GM20000 (cell line): ENCODE measurements at places on chromosomes 12 and 14.

DNA sequence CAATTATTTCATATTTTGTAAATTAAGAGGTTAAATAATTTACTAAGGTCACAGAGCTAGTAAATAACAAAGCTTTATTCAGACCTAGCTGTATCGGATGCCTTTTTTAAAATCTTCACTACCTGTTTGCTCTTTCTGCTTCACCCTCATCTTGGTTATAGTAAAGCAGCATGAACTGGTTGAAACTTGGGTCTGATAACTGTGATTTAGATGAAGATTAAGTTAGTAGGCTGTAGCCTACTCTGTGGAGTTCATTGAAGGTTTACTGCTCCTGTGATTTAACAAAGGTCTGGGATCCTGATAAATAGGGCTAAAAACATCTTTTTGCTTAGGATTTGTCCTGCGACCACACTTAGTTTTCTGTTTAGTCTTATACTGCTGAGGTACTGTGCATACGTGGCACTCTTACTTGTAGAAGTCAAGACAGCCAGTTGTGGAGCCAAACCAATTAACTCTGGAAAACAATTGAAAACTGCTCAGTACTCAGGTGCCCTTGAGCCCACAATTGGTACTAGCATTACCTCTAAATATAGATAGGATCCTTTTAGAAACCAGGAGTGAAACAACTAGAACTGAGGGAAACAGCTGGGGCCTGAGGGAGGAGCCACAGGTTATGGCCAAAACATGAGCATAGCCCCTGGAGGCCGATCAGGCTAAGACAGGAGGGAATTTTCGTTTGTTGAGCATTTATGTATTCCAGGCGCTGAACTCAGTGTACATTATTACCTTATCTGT lies 2.3 kb downstream of the SPATS2 start:
- peak; percentile 72 for DNase-seq

DNA sequence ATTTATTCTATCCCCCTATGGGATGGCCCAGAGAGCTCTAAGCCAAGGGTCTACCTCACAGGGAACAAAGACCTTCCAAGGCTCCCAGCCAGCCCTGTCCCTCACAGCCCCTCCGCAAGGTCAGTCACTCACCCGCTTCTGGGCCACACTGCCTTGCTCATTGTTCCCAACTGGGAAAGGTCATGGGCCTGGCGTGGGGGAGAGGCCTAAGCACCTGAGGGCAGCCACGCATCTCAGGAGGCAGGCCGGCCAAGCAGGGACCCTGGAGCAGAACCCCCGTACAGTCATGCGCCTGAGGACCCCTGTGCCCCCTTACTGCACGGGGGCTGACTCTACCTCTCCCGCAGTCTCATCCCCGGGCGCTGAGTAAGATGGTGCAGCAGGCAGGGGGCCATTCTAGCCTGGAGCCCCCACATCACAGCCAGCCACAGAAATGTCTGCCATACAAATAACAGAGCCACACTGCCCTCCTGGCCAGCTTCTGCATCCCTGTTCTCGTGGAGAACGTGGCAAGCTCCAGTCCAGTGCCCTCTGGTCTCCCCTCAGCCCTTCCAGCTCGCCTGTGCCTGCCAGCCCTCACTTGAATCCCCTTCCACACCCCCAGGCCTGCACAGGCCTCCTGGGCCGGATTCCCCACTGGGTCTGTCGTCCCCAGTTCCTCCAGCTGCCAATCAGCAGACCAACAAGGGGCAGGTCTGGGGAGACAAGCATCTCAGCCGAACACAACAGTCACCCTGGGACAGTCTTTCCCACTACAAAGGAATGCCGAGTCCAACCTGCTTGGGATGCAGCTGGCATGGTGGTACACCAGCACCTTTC lies 16.3 kb downstream of the CCDC85C start:
- DNase-seq = no peak

- no peak for DNase-seq
Measured at GRCh38 chr12:67400742-67401141, 131.6 kb downstream of the CAND1 start.

- no peak for DNase-seq
Measured at GRCh38 chr12:51265024-51265423, 5.2 kb downstream of the SMAGP start.

DNA sequence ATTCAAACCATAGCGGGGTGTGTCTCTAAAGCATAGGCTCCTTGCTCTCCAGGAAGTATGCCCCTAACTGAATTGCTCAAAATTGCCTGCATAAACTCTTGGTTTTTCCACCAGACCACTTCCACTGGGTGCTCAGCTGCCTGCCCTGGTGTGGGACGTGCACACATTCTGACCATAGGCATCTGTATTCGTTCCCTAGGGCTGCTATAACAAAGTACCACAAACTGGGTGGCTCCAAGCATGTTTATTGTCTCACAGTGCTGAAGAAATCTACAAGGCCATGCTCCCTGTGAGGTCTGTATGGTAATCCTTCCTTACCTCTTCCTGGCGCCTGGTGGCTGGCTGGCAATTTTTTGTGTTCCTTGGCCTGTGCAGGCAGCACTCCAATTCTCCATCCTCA lies 16.4 kb upstream of the GALNT6 start:
- DNase-seq = no peak

DNA sequence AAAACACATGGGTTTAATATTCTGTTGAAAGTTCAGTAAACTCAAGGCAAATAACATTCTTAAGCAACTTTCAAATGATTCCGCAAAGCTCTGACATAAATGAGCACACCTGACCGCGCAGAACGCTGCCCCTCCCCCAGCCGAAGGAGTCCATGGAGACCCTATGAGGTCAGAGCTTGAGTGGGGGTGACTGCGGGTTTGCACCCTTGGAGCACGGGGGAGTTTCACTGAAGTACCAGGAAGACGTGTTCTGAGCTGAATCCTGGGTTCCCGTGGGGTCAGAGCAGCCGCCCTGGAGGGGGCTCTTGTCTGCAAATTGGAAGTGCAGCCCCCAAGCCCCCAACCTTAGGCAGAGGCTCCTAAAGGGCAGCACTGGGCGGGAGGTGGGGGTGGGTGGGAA lies 324.1 kb upstream of the SFSWAP start:
- no peak for DNase-seq

- DNase-seq = no peak
Measured at GRCh38 chr12:127101076-127101475, 1165.9 kb upstream of the TMEM132C start.

- DNase-seq = no peak
Measured at GRCh38 chr12:5294274-5295070, 137.4 kb upstream of the NTF3 start.

- DNase-seq = no peak
Measured at GRCh38 chr12:67047634-67048033, 221.5 kb upstream of the CAND1 start.

DNA sequence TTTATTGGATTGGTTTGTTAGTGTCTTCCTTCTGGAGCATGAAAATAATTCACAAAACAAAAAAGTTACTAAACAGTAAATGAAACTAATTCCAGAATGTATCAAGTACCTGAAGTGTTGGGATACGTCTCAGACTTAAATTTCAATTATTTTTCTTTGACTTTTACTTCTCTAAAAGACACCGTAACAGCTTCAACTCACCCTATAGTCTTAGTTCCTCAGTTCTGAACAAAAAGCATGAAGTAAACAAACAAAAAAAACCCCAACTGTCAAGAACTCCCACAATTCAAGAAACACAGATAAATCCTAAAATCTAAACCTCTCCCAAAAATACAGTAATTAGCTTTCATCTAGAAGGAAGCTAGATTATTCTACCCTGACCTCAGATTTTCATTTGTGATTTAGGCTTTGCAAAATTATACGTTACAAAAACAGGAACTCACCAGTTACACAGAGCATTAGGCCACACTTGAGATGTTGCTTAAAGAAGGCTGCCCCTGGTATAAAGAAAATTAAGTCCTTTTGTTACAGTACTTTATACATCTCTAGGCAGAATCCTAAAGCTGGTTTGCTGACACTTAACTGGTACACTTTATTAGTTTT lies 10.2 kb downstream of the HEATR5A start:
- no peak for DNase-seq

- peak; percentile 62 for DNase-seq
Measured at GRCh38 chr14:77965919-77966435, 166.1 kb downstream of the ADCK1 start.

DNA sequence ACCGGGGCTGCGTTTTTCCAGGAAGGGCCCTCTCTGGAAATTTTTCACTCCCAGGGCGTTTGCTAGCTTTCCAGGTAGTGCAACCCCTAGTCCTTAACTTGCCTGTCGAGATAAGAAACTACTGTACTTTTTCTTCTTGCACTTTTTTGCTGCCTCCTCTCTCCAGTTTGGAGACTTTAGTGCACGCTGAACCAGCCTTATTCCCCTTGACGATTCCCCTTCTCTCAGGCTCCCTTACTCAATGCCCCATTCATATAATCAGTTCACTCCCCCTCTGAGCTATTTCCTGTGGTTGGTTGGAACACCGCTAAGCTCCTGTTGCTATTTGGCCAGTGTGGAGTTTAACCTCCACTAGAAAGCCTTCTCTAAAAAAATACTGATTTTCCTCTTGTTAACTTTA lies 682 bp downstream of the CREBL2 start:
- peak; percentile 45 for DNase-seq

DNA sequence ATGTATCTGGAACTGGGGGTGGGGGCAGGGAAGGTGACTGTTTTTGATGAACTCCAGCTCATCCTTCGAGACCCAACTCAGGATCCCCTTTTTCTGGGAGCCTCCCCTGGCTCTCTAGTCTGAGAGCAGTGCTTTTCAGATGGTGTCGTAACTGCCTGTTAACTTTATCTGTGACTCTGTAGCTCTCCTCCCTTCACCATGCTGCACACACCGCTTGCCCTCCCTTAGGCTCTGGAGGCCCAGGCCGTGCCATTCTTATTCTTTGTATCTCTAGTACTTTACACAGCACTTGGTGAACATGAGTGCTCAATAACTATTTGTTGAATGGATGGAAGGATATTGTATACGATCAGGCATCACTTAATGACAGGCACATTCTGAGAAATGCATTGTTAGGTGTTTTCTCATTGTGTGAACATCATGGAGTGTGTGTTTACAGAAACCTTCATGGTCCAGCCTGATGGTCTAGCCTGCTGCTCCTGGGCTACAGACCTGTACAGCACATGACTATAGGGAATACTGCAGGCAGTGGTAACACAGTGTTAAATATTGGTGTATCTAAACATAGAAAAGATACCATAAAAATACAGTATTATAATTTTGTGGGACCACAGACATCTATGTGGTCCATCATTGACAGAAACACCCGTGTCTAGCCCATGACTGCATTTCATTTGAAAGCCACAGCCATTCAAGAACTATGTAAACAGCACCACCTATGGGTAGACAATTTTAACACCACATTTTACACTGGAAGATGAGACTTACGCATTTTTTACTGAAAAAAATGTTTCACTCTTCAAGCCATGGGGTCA lies 91.8 kb downstream of the EML1 start:
- peak; percentile 53 for DNase-seq

DNA sequence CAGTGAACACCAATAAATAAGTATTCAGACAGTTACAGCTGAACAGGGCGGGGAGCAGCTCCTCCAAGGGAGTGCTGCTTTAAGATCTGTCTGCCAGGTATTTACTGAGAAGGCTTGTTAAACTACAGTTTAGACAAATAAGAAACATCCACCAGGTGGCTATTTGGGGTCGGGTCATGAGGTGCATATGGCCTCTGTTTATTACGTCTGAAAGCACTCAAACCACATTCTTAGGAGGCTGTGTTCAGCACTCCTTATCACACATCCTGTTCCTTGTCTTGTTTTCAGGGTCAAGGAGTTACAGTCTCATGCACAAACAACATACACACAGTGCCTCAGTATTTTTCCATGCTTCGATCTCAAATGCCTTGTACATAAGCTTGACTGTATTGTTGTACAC lies 78.8 kb downstream of the KCNMB4 start:
- DNase-seq = no peak

DNA sequence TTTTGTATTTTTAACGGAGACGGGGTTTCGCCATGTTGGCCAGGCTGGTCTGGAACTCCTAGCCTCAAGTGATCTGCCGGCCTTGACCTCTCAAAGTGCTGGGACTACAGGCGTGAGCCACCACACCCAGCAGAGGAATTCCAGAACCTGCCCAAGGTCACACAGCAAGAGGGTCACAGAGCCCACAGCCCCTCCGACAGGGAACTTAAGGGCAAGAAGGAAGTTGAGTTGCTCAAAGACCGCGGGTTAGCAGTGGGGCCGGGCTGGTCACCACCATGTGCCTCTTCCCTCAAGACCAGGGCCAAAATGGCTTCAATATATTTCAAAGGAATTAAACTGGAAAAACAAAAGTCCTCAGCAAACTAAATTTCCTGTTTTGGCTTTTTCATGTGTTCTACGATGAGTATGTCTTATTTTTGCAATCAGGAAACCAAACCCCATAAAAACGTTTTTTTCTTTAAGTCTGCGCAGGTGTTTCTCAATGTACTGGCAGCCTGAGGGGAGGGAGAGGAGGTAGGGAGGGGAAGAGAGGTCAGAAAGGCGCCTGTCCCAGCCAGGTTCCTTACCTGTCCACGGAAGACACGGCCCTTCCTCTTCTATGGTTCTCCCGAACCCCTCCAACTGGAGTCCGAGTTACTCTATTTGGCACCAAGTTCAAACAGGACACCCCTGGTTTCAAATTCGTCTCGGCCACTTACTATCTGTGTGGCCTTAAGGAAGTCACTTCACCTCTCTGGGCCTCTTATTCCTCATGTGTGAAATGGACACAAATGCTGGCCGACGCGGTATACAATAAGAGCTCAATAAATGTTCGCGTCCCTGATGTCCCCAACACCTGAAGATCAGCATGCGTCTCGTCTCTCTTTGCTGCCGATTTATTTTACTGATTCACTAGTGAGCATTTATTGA lies 778 bp downstream of the SLC8B1 start:
- DNase-seq = no peak

- DNase-seq = peak; percentile 53
Measured at GRCh38 chr12:56629459-56630179, 507 bp downstream of the BAZ2A start.

DNA sequence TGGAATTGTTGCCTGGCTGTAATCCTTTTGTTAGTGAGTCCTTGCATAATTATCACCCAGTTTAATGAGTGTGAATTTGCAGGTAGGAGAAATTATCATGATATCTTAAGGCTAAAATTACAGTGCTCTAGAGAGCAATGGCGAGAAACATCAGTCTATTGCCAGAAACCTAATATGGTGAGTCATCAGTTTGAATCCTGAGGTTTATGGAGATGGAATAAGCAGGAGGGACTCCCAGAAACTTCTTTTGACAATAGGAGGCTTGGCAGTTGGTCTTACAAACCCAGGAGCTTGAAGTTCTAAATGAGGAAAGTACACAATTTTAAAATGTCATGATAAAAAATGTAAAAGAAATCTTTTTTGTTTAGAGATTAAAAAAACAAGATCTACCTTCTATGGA lies 31.5 kb upstream of the CRADD start:
- no peak for DNase-seq

DNA sequence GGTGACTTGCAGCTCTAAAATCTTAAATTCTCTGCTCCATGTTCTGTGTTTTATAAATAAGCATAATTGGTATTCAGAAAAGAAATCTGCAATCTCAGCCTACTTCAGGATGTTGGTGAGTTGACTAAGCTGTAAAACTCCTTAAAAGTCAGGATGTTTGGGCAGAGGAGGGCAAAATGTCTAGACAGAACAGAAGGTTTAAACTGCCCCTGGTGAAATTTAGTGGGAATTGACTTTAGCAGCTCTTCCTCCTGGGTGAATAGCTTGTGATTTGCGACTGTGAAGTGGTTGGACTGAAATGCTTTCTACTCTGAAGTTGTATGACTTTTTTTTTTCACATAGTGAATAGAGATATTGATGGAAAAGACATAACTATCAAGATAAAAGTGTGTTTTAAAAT lies 85.8 kb downstream of the CAND1 start:
- DNase-seq = no peak
